Non-pigmented ciliary epithelial cell (primary cell): ENCODE measurements at places on chromosomes 1 and 21.
A peak's percentile ranks its signal among the peaks of the same experiment; 100 is the strongest.

- DNase-seq = no peak
Observed at GRCh38 chr1:2543543-2544092, 12.6 kb upstream of the TNFRSF14 start.

- peak; percentile 70 for DNase-seq
Observed at GRCh38 chr1:63713627-63714481, 60.0 kb upstream of the ROR1 start.

GRCh38 chr21:45611296-45611695 is 32.2 kb upstream of the PCBP3 start:
- no peak for DNase-seq

GRCh38 chr1:156095906-156096508 is 13.7 kb upstream of the MEX3A start:
- DNase-seq = no peak

GRCh38 chr21:40051801-40052200 is 184.6 kb downstream of the PCP4 start:
- no peak for DNase-seq

- no peak for DNase-seq
Observed at GRCh38 chr1:200901350-200901749, 6.7 kb downstream of the INAVA start.

GRCh38 chr1:3775490-3776230 is 3.1 kb downstream of the SMIM1 start:
- no peak for DNase-seq

- DNase-seq = no peak
Observed at GRCh38 chr1:63103682-63104081, 218.7 kb upstream of the FOXD3 start.

DNA sequence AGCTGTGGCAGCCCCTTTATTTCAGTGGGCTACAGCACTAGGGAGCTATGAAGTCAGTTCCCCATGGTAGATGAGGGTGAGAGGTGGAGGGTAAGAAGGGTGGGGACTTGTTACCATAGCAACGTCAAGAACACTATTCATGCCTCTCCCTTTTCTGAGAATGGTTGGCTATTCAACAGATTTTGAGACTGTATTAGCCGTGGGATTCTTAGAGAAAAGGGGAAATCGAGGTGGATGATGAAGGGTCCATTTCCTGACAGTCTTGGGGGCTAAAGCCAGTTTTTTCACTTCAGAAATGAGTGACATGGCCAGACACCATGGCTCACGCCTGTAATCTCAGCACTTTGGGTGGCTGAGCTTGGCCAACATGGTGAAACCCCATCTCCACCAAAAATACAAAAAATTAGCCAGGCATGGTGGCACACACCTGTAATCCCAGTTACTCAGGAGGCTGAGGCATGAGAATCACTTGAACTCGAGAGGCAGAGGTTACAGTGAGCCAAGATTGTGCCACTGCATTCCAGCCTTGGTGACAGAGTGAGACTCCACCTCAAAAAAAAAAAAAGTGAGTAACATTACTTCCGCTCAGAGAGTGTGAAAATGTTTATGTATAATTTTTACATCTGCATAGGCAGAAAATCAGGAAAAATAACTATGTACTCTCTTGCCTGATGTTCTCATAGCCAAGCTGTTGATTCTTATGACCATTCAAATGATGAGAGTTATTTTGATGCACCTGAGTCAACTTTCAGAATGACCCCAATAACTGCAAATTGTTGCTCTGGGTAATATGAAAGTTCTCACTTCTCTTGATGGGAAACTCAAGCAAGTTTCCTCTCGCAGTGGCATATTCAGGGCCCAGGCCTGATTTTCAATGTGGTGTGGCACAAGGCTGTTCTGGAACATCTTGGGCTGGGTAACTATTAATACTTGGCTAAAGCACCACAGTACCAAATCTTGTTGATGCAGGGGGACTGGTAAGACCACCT is 23.2 kb upstream of the RGSL1 start:
- DNase-seq = no peak

- DNase-seq = no peak
Observed at GRCh38 chr1:248239478-248239877, 8.3 kb downstream of the OR2M4 start.

DNA sequence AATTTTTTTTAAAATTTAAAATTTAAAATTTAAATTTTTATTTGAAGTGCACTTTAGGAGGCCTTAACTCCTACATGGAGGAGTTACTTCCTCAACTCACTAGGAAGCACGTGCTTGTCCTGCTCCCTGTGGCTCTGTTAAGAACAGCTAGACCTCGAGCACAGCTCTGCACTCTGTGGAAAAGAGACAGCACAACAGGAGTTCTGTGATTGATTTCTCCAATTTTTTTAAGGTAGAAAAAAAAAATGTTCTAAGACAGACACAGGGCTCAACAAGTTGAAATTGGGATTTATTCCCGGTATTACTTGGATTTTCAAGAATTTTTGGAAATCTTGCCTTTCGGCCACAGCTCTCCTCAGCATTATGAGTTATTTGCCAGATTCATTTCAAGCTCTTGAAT is 356.6 kb upstream of the LYPLAL1 start:
- no peak for DNase-seq

GRCh38 chr1:205020466-205020865 is 22.5 kb upstream of the CNTN2 start:
- no peak for DNase-seq

DNA sequence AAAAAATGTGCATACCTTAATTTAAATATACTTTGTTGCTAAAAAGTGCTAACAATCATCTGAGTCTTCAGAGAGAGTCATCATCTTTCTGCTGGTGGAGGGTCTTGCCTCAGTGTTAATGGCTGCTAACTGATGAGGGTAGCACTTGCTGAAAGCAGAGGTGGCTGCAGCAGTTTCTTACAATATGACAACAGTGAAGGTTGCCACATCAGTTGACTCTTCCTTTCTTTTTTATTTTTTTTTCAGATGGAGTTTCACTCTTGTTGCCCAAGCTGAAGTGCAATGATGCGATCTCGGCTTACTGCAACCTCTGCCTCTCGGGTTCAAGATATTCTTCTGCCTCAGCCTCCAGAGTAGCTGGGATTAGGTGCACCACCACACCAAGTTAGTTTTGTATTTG is 2.6 kb upstream of the CFAP45 start:
- DNase-seq = no peak

DNA sequence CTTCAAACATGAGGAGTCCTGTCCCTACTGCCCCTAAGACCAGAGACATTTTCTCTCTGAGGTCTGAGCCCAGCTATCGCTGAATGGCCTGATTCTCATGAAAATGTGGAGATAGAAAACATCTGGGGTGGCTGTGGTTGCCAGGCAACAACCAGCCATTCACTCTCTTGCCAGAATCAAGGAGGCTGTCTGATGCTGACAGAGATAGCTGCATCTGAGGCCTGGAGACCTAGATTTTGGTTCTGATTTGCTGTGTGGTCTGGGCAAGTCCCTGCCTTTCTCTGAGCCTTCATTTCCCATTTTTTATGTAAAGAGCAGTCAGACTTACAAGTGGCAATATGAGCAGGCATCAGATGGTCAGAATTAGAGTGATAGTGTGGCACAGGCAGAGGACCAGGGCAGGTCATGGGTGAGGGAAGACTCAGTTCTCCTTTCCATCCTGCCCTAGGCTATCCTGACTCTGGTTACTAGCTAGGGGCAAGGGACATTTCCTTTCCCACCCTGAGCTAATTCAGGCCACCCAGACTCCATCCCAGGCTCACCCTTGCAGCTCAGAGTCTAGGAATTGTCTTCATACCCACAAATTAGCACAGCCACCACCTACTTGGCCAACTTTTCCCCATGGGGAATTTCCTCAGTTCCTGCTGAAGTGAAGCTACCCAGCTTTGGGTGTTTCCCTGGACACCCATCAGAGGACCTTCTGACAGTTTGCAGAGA is 20.0 kb upstream of the RNF19B start:
- no peak for DNase-seq

- no peak for DNase-seq
Observed at GRCh38 chr1:222105393-222105737, 363.5 kb upstream of the DUSP10 start.

- DNase-seq = no peak
Observed at GRCh38 chr1:2556277-2556677, at the start of gene TNFRSF14. TSS of gene TNFRSF14 (plus strand) at chr1:2556371. CDS start at chr1:2556665, 294 bp downstream.

- DNase-seq = no peak
Observed at GRCh38 chr1:222750651-222751050, 13.6 kb downstream of the FAM177B start.

GRCh38 chr1:199690496-199690895 is 337.0 kb upstream of the NR5A2 start:
- no peak for DNase-seq

DNA sequence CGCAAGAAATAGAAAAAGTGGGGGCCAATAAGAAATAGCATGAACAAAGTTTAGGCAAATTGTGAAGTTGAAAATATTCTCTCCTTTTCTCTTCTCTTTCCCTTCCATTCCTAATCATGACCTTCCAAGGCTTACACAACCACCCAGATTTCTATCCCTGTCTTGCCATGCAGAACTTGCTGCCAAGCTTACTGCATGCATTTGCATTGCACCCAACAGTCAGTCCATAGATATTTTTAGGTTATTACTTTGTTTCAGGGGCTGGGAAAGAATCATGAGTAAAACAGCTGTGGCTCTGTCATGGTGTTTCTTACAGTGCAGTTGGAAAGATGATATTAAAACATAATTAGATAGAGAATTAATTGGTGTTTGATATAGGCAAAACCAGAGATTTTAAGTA is 219.4 kb downstream of the PTGER3 start:
- no peak for DNase-seq

GRCh38 chr1:230822092-230822581 is 46.2 kb downstream of the C1orf198 start:
- DNase-seq = no peak

- DNase-seq = no peak
Observed at GRCh38 chr1:165807613-165808012, 19.8 kb upstream of the UCK2 start.

DNA sequence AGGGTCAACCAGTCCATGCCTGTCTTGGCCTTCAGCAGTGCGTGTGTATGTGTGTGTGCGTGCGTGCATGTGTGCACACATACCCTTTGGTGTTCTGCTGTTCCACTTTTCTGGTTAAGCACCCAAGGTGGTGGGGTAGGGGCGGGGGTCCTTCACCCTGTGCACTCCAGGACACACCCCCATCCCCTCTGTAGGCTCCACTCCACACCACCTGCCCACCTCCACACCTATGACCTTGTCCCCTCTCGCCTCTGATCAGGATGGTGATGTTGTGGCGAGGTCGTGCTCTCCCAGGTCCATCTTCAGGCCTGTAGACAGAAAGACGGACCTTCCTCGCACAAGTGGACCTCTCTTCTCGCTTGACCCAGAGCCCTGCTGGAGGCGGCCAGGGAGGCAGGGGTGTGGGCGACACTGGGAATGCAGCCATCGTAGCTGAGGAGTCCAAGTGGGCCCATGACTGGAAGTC is 44.6 kb downstream of the WDR4 start:
- no peak for DNase-seq

GRCh38 chr1:6601923-6602668 is 573 bp downstream of the KLHL21 start:
- no peak for DNase-seq

DNA sequence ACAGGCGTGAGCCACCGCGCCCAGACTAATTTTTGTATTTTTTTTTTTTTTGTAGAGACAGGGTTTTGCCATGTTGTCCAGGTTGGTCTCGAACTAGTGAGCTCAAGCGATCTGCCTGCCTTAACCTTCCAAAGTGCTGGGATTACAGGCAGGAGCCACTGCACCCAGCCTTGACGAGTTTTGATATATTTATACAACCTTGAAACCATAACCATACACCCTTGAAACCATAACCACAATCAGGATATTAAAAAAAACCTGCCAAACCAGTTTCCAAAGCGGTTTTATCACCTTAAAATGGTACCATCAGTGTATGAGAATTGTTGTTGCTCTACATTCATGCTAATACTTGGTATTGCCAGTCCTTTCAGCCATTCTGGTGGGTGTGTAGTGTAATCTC is 3.7 kb upstream of the PHACTR4 start:
- no peak for DNase-seq

GRCh38 chr1:116166655-116167054 is 55.5 kb downstream of the MAB21L3 start:
- no peak for DNase-seq

- no peak for DNase-seq
Observed at GRCh38 chr1:246579818-246580217, 13.6 kb downstream of the CNST start.

- peak; percentile 72 for DNase-seq
Observed at GRCh38 chr1:154325583-154326545, 539 bp downstream of the ATP8B2 start.

- DNase-seq = no peak
Observed at GRCh38 chr1:216081445-216081844, 341.8 kb downstream of the USH2A start.

DNA sequence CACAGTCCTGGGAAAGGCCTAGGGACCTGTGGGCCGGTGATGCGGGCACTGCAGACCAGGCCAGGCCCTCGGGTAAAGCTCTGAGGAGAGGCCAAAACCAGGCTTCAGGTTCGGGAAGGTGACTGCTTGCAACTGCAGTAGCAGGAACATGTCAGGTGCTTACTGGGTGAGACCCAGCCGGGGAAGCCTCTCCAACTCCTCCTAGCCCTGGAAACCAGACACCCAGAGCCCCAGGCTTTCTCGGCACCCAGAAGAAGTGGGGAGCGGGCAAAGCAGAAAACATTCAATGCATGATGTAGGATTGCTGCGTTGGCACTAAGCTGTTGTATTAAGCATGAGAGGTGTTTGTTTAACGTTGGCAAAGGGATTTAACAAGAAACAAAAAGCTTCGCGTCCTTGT is 20.2 kb upstream of the GNPAT start:
- DNase-seq = no peak

DNA sequence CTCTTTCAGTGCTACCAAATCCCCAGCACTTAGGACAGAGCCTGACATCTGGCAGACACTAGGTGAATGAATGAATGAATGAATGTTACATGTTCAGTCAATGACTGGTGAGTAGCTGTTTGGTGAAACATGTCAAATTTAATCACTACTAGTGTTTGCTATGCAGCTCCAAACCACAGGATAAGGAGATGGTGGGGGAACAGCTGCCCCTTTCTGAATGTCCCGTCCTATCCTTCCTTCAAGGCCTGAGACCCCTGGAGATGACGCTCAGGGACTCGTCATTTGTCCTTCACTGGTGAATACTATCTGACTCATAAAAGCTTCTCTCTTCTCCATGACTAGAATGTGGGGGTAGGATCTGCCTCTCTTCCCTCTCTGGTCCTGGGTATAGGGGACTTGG is 175.4 kb downstream of the HIVEP3 start:
- no peak for DNase-seq

DNA sequence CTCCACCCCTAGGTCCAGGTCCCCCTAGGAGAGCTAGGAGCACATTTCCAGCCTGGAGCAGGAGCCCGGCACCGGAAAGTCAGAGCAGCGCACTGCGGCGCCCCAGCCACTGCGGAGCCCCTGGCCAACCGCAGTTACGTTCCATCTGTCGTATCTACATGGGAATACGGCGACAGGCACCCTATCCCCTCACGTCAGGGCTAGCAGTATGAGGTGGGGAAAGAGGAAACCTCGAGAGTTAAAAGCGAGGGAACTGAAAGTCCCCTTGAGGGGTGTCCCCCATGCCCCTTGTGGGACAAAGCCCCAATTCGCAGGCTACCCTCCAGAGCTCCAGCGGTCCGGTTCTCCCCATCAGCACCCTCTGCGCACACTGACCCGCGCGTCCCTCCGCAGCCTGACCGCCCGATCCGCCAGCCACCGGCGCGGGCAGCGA is 995 bp downstream of the COLGALT2 start:
- DNase-seq = no peak

- DNase-seq = no peak
Observed at GRCh38 chr1:57020216-57020615, 54.4 kb upstream of the C8B start.

- no peak for DNase-seq
Observed at GRCh38 chr1:19596065-19596713, 47.9 kb upstream of the NBL1 start.
